Lung (tissue), 17 donors: ENCODE measurements at places on chromosomes 3 and 15. TPM values are rescaled to one million over a fixed set of nuclear protein-coding genes. Genes with fewer than 3 reads are reported as not detected.

GRCh38 chr15:40764629-40765103, 798 bp downstream of the GCHFR start:
- no peaks in the 10 kb centered on the region for H3K4me1 ChIP-seq
- peak overlapping the region; percentile 89 for H3K27ac ChIP-seq
- DNase-seq = peak; percentile 58
- peaks cover 14% of the 10 kb centered on the region for H3K36me3 ChIP-seq
- no peak overlapping the region for H3K4me3 ChIP-seq
- H3K27me3 ChIP-seq = no peaks in the 10 kb centered on the region

DNA sequence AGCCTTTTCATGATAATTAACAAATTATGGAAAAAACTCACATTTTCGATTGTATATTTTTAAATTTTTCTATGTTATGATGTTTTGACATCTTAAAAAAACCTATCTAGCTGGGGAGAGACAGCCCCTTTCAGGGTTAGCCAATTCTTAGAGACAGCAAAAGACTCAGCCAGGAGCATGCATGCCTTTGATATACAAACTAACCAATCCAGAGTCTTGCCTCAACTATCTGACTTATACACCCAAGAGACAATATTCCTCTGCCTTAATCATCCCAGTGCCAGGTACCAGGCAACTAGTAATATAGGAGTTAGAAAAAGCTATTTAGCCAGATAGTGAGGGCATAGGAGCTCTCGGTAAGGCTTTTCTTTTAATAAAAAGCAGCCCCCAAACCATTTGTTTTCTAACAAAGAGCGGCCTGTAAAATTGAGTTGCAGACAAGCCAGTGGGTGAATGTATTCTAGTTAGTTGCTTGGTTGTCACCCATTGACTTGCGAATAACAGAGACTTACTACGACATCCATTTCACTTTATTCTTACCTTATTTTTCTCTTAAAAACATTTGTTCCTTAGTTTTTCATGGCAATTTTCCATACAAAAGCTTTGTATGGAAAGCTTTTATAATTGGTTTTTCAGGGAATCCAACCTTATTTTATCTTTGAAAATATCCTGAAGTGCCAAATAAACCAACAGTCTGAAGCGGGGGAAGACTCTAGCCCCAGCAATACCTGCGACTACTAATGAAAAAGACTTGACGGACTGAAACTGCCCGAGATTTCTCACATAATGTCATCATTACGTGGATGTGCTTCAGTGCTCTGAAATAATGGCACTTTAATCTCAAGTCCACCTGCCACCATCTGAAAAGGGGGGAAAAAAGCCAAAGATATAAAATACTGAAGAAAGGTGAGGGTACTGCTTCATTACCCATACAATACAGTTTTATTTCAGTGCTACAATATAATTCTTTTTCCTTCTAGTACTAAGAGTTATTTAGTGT, 64.6 kb upstream of the ATP2C1 start:
- peaks cover 6% of the 10 kb centered on the region for H3K4me1 ChIP-seq
- H3K4me3 ChIP-seq = no peak overlapping the region
- H3K27me3 ChIP-seq = no peaks in the 10 kb centered on the region
- DNase-seq = no peak
- H3K27ac ChIP-seq = no peak overlapping the region
- no peaks in the 10 kb centered on the region for H3K36me3 ChIP-seq

The B3GNT5 gene
- total RNA-seq = 43.1 TPM

The NR2E3 gene
- total RNA-seq = 0.80 TPM

The SEMA3G gene
- 30.8 TPM for total RNA-seq
